ENCODE measurements at places on chromosomes 1 and 21.

- no peak for DNase-seq
Measured at GRCh38 chr1:226149806-226150205, 36.7 kb downstream of the ACBD3 start.

- DNase-seq: no peak
Measured at GRCh38 chr1:93159337-93159736, 20.9 kb downstream of the TMED5 start.

- peak; percentile 77 for DNase-seq
Measured at GRCh38 chr1:156583821-156584622, 4.5 kb downstream of the TTC24 start.

DNA sequence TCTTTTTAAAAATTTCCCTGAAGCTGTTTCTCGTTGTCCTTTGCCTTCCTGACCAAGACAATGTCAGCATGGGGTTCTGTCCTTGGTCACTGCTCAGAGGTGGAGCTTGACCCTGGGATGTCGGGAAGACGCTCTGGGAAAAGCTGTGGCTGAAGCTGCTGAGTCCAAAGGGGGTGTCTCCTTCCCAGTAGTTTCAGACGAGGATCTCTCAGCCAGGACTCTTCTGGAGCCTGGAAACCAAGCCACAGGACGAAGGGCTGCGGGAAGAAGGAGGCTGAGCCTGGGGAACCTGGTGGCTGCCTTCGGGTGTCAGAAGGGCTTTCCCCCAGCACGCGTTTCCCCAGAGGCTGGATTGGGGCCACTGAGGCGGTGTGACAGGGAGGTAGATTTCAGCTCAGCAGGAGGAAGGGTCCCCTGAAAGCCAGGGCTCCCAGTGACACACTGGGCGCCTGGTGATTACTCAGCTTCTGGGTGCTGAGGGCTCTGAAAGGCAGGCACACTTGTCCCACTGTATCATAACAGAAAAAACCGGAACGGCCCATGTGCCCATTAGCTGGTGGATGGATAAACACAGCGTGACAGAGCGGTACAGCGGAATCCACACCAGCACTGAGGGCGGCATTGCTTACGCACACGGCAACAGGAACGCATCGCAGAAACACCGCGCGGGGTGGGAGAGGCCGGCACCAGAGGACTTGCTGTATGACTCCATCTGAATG is 5.0 kb upstream of the KRTAP12-1 start:
- no peak for DNase-seq

DNA sequence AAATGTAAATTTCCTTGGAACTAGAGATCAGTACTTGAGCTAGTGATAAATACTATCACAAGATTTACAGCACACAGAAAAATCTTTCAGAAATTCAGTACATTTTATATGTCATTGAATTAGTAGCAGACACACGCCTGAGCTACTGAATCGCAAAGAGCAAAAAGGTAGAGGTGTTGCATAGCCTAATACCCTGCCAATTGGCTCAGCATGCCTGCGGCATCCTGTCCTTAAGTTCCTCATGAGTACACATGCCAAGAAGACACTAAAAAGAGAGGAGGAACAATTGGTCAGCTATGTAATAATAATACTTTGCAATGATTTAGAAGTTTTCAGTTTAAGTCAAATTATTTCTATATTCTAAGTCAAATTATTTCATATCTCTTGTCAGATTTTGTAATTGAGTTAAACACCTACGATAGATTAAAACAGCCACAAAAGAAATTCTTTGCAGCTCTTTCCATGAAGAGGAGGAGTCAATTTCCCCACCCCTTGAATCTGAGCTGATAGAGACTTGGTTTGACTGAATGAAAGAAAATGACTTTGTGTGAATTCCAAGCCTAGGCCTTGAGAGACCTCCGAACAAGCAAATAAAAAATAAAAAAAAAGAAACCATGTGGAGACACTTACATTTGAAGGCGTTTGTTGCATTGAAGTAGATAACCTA is 36.2 kb upstream of the PKN2 start:
- no peak for DNase-seq

GRCh38 chr1:17903386-17903785 is 148.3 kb downstream of the ACTL8 start:
- no peak for DNase-seq

DNA sequence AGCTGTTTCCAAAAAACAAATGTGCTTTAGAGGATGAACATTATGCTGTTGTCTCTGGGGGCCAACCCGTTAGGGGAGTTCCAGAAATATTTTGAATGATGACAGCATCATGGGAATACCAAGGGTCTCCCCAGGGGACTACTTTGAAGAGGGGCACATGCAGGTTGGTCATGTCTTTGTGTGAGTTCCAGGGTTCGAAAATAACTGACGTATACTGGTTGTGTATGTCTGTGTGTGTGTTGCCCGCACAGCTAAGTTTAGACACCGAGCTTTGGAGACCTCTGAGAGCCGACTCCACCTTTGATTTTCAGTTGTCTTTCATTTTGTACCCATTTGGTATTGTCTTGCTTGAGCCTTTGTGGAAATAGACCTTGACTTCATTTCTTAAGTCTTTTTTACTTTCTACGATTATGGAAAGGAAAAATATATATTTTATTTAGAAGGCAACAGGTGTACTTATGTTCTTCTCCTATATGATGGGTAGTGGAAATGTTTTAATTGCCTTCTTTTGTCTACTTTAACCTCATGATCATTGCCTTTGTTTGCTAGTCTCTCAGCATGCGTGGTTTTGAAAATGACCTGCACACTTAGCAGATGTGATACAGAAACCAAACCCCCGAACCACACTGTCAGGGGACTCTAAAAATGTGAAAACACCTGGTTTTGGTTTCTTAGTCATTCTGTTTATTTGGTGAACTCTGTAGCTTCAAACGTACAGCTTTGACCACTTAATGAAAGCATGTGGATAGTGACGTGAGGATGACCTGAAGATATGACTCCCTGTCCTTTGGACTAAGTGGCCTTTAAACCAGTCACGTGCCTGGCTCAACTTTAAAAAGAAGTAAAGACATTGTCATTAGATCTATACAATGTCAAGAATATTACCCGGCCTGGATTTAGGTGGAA is 56.5 kb downstream of the GALNT2 start:
- DNase-seq: no peak

GRCh38 chr21:44299085-44299457 is 782 bp upstream of the PFKL start:
- no peak for DNase-seq

- DNase-seq: no peak
Measured at GRCh38 chr21:14500873-14501272, 45.2 kb downstream of the SAMSN1 start.

GRCh38 chr1:181383695-181384094 is 99.6 kb upstream of the CACNA1E start:
- DNase-seq: no peak

- peak; percentile 15 for DNase-seq
Measured at GRCh38 chr1:64675718-64676345, 69.0 kb upstream of the RAVER2 start.

- no peak for DNase-seq
Measured at GRCh38 chr1:182248721-182249120, 142.9 kb downstream of the GLUL start.

GRCh38 chr1:197073978-197074377 is 6.9 kb upstream of the F13B start:
- DNase-seq: no peak

GRCh38 chr1:220701974-220702373 is 11.8 kb downstream of the C1orf115 start:
- no peak for DNase-seq

GRCh38 chr1:177305040-177306018 is 134.6 kb downstream of the BRINP2 start:
- no peak for DNase-seq

- DNase-seq: no peak
Measured at GRCh38 chr1:87236585-87236984, 92.1 kb upstream of the LMO4 start.

GRCh38 chr21:26423511-26423910 is 149.6 kb downstream of the CYYR1 start:
- no peak for DNase-seq

DNA sequence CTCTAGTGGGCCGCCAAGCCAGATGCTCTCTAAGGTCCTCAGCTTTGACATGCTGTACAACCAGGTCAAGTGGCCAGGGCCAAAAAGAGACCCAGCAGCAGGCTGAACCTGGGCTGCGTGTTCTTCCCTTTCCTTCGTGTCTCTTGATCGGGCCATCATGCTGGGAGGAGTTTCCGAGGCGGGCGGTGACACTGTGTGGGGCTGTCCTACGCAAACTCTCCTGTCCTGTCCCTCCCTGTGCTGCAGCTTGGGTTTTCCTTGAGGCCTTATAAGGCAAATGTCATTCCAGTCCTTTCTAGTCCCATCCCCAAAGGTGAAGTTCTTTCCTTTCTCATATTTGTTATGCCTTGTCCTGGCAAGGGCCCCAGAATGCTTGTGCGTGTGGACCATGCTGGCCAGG is 56.7 kb downstream of the ARHGEF10L start:
- no peak for DNase-seq

- DNase-seq: no peak
Measured at GRCh38 chr21:33789697-33790096, 125.9 kb downstream of the ATP5PO start.

- no peak for DNase-seq
Measured at GRCh38 chr1:93661829-93662474, 19.7 kb downstream of the BCAR3 start.

GRCh38 chr1:101311146-101311920 is 74.5 kb downstream of the S1PR1 start:
- no peak for DNase-seq

- DNase-seq: no peak
Measured at GRCh38 chr1:229629261-229629660, 3.2 kb downstream of the URB2 start.

DNA sequence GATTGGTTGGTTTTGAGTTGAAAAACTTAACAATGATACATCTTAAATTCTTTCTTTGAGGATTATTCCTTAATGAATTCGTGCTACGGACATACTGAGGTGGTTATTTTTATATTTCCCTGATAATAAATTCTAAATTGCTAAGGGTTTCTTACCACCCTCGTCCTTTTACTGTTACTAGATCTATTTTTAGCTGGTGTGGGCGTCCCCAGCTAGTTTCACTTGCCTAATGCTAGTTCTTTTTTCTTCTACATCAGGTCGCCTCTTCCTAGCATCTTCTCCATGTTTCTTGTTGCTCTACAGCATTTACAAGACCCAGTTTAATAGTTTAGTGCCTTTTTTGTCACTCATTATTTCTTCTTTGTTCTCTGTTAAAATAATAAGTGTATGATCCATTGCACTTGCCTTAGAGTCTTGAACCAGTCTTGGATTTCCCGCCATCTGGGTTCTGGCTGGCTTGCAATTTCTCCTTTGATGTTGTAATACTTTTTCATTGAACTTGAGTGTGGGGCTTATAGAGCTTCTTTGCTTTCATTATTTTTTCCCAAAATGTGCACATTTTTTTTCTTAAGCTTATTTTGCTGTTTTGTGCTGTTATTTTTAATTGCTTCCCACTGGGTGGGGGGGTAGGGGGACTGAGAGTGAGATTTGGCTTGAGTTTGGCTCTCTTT is 677 bp upstream of the HSD11B1 start:
- no peak for DNase-seq

DNA sequence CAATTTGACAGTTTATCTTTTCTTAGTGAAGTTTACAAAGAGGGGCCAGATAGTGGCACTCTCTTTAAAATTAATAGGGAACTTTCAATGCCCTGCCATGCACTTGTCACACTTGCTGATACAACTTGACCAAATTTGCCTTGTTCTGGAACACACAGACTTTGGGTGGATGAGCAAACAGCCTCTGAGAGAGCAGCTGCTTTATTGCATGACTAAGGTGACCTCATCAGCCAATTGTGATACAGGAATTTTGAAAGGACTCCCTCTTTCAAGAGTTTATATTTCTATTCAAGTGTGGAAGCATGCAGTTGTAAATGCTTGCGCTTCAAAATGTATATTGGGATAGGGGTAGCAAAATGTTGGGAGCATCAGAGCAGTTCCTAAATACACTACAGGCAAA is 2.1 kb upstream of the RGS1 start:
- DNase-seq: no peak

GRCh38 chr1:221371705-221372104 is 370.2 kb downstream of the DUSP10 start:
- no peak for DNase-seq

- DNase-seq: no peak
Measured at GRCh38 chr1:53615101-53615500, 123.9 kb downstream of the GLIS1 start.

GRCh38 chr1:233224311-233224710 is 71.2 kb downstream of the PCNX2 start:
- DNase-seq: no peak

DNA sequence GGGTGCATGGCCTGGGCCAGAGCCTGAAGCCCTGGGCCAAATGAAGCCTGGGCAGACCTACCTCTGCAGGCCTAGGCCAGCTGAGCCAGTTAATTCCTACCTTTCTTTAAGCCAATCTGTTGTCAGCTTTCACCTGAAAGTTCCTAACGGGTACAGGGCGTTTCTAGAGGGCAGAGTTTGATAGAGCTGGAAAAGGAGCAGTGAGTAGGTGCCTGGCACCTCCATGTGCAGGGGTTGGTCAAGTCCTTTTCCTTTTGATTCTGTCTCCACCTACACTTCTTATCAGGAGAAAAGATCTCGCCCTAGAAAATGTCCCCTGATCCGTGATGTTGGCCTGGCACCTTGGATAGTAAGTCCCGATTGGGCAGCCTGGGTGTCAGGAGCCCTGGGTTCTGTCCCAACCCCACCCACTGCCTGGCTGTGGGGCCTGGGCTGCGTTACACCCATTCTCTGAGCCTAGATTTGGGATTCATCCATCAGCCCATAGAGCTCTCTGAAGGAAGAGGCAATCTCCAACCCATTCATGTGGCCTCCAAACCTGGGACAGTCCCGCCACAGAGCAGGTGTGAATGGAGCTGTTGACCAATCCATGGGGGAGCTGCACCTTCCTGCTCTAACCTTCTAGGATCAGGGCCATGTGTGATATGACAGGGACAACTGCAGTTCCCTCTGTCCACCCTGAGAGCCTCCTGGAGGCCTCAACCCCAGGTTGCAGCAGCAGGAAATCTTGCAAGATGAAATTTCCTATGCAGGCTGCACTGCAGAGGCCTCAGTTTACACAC is 304.3 kb downstream of the MATN1 start:
- DNase-seq: no peak

All from NCI-H1694 treated with DMSO at 0.1 percent for 48 hours (cell line).